ENCODE measurements at places on chromosomes 16 and 17.

GRCh38 chr16:9138731-9139501 is 47.5 kb downstream of the HAPSTR1 start:
- DNase-seq: no peak

DNA sequence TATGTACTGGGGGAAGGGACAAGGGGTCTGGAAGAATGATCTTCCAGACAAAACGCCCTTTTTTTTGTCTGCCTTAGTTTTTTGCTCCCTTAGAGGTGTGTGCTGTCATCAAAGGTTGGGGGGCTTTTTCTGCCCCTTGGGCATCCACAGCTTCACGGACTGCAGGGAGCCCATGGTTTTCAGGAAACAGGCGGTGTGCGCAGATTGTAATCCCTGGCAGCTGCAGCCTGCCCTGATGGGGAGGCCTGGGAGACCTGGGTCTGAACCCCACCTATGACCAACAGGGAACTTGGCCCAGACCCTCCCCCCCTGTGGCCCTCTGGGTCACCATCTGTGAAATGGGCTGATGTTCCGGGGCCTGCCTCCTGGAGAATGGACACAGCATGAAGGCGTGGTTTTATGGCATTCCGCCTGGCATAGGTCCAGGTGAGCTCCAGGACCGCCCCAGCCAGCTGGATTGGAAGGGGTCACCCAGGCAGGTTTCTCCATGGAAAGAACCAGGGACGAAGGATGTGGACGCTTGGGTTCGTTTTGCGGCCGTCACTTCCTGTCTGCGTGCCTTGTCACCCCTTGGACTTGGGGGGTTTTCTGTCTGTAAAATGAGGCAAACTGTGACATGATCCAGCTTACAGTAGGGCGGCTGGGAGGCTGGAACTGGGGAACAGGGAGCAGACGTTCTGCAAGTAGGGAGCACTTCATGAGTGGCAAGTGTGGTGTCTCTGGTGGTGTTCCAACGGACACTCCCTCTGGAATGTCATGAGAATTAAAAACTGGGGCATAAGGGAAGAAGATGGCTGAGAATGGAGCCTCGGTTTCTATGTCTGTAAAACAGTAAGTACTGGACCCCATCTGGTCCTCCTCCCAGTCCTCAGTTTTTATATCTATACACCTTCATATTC is 1.5 kb downstream of the CPNE2 start:
- DNase-seq: no peak

DNA sequence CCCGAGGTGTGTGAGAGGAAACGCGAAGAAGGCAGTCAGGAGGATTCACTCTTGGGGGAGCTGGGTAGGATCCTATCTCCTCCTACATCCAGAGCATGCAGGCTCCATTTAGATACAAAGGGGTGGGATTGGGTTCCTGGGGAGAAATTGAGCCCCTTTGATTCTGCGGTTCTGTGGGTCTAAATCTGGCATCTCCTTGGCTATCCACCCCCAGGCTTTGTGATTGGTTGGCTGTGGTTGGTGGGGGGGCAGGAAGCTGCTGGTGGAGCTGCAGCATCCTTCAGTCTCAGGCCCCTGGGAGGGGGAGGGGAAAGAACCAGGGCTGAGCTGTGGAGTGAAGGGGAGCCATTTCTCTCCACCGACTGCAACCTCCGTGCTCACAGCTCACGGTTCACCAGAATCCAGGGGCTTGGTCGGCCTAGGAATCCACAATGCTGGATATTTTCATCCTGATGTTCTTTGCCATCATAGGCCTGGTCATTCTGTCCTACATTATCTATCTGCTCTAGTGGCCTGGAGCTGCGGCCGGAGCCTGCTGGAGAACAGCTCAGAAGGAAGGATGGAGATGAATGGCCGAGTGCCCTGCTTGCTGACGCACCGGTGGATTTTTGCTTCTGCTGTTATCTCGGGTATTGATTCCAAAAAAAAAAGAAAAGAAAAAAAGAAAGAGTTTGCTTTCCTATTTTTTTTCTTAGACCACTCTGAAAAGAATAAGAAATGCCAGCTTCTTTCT is at the start of gene LASP1NB:
Gene LASP1NB (plus strand): TSS at position 352 of the 733 bp plus-strand sequence.
- DNase-seq: no peak

- no peak for DNase-seq
Observed at GRCh38 chr17:72362376-72363088, 241.7 kb downstream of the SOX9 start.

- no peak for DNase-seq
Observed at GRCh38 chr16:10738231-10739077, 5.2 kb upstream of the NUBP1 start.

DNA sequence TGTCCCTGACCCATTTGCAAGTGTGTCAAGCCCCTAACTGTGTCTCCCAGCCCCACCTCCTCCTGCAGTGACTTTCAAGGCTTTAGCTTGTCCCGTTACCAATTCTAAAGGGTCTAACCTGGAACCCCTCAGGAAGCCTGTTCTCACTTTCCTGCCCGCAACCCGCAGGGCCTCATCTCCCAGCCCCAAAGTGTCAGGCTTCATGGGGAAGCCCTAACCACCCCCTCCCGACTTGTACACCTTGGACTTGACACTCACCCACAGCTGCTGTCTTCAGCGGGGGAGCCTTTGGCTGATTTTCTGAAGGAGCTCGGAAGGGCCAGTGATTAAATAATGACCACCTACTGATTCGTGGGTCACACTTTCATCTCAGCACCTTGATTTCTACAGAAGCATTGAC is 33.1 kb downstream of the NLRC5 start:
- no peak for DNase-seq

DNA sequence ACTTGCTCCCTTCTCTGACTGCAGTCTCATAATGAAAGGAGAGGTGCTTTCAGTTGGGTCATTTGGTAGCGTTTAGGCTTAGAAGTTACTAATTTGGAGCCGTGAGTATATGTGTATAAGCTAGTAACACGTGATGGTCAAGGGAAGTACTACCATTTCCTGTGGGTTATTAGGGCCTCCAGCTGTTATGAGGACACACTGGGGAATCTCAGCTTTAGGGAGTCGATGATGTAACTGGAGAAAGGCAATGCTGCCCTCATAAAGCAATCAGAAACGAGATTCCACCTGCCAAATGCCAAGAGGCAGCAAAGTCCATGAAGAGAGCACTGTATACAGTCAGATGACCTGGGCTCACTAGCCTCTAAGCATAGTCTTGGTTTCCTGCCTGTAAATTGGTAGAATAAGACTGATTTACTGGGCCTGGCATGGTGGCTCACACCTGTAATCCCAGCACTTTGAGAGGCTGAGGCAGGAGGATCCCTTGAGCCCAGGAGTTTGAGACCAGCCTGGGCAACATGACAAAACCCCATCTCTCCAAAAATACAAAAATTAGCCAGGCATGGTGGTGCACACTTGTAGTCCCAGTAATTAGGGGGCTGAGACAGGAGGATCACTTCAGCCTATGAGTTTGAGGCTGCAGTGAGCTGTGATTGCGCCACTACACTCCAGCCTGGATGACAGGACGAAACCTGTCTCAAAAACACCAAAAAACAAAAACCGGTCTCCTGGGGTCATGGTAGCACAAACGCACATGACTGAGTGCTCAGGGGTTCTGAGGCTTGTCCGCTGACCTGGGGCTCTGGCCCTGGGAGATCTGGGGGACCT is 53.0 kb downstream of the SF3B3 start:
- peak; percentile 57 for DNase-seq

GRCh38 chr17:3027786-3028532 is 35.4 kb downstream of the OR1D5 start:
- no peak for DNase-seq

DNA sequence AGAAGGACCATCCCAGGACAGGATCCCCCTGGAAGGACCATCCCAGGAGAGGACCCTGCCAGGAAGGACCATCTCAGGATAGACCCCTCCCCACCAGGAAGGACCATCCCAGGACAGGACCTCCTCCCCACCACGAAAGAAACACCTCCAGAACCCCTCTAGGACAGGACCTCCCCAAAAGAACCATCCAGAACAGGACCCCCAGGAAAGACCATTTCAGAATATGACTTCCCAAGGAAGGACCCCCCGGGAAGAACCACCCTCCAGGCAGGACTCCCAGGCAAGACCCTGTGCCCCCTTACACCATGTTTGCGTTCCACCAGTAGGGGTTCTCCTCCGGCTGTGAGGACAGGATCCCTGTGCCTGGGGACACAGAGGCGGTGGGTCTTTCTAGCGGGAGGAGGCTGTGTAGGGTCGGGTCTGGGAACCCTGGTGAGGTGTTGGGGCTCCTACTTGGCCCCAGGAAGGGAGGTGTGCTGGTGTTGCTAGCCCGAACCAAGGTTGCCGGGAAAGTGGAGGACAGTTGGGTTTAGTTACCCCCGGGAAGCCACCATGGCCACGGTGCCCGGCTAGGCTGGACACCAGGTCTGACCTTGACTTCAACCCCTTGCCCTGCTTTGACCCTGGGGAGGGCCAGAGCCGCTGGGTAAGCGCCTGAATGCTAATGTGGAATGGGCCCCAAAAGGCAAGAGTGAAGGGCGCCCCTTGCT is 2.2 kb downstream of the NOTUM start:
- no peak for DNase-seq

DNA sequence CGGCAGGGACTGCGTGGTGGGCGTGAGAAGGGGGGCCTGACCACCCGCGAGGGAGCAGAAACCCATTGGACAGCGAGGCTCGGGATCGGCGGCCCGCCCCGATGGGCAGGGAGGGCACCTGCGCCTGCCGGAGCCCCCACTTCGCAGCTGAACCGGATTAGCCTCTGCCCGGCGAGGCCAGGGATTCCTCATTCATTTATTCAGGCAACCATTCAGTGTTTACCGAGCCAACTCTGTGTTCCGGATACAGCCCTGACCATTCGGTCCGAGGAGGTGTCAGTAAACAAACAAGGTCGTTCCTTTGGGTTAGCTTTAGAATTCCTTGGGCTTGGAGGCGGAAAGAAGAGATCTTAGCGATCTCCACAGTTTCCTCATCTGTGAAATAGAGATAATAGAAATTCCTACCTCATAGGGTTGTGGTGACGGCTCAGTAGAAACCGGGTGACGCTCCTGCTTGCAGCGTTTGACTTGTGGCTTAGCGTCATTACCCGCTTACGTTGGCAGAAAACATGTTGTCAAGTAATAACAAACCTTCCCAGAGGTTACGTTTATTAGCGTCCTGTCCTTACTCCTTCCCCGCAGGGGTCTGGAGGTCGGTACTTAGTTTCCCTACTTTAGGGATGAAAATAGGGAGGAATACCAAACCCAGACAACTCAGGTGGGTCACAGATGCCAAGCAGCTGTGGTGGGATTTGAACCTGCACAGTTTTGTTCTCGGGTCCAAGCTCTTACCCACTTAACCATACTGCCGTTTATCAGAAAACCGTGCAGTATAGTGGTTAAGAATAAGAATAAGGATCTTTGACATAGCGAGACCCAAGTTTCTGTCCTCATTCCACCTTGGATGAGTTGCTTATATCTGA is 893 bp downstream of the POLR3E start:
- DNase-seq: peak; percentile 86

GRCh38 chr16:70660672-70661350 is 14.5 kb downstream of the IL34 start:
- no peak for DNase-seq

- DNase-seq: no peak
Observed at GRCh38 chr17:19313746-19314651, 48.5 kb downstream of the B9D1 start.

DNA sequence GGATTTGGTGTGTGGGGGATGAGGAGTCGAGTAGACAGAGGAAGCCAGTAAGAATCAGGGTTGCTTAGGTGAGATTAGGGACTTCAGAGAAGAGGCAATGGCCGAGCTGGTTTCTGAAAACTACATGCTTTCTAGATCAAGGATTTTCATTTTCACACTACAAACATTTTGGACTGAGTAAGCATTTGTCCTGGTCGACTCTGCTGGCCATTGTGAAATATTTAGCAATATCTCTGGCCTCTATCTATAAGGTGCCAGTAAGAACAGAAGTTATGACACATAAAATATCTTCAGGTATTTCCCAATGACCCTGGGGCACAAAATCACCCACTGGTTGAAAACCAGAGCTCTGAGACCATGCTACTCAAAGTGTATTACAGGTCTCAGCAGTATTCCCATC is 1275.1 kb upstream of the CDH8 start:
- no peak for DNase-seq

DNA sequence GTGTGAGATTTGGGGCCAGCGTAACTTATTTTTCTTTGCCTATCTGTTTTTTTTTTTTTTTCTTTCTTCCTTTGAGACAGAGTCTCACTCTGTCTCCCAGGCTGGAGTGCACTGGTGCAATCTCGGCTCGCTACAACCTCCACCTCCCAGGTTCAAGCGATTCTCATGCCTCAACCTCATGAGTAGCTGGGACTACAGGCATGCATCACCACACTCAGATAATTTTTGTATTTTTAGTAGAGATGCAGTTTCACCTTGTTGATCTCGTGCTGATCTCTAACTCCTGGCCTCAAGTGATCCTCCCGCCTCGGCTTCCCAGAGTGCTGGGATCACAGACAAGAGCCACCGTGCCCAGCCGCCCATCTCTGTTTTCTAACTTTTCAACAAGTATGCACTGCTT is 63.4 kb downstream of the VPS35L start:
- DNase-seq: no peak

DNA sequence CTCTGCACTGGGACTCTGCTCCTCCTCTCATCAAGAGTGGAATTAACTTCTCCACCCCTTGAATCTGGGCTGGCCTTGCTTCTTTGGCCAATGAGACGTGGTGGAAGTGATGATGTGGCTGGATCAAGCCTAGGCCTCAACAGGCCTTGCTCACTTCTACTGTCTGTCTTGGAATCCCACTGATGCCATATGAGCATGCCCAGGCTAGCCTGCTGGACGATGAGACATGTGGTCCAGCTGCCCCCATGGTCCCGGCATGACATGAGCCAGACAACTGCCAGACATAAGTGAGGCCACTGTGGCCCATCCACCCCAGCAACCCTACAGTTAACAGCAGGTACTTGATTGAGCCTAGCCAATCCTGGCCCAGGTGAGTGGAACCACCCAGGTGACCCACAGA is 18.7 kb downstream of the VAC14 start:
- no peak for DNase-seq
